Activated naive CD4-positive, alpha-beta T cell treated with anti-CD3 and anti-CD28 coated beads, Interleukin-2, amount 50 U/mL, for 16 hours (primary cell): ENCODE measurements at places on chromosomes 16 and 17.
A peak's percentile ranks its signal among the peaks of the same experiment; 100 is the strongest.

GRCh38 chr17:74842599-74843351, 16.9 kb downstream of the GRIN2C start:
- DNase-seq: no peak

GRCh38 chr17:80969674-80970043, 22.0 kb upstream of the CHMP6 start:
- DNase-seq: no peak

- DNase-seq: no peak
Observed at GRCh38 chr17:50596191-50597037, 35.9 kb downstream of the CACNA1G start.

DNA sequence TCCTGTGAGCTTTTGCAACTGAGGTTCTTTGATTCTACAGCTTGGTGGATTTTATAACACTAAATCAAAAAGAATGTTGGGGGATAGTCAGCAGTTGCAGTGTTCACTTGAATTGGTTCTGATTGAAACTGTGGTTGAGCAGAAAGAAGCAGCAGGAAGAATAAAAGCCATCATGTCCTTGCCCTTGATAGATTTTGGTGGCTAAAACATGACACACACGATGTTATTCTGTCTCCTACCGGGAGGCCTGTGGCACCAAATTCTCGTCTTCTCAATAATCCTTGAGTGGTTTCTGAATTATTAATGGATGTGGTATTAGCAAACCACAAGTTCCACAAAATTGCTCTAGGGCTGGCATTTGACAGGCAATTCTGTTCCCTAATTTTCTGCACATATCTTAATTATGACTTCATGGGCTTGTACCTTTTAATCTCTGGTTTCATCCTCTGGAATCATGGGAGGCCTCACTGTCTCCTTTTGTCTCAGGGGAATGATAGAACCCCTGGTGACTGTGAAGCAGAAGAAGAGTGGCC, 338.2 kb downstream of the SNX29 start:
- no peak for DNase-seq

GRCh38 chr17:64679710-64680216, 17.7 kb upstream of the SMURF2 start:
- DNase-seq: no peak

- no peak for DNase-seq
Observed at GRCh38 chr16:29025735-29026134, 40.9 kb downstream of the LAT start.

GRCh38 chr16:31477220-31478216, 5.4 kb upstream of the SLC5A2 start:
- DNase-seq: peak; percentile 33

GRCh38 chr17:74663561-74663960, 40.0 kb upstream of the CD300E start:
- DNase-seq: no peak

DNA sequence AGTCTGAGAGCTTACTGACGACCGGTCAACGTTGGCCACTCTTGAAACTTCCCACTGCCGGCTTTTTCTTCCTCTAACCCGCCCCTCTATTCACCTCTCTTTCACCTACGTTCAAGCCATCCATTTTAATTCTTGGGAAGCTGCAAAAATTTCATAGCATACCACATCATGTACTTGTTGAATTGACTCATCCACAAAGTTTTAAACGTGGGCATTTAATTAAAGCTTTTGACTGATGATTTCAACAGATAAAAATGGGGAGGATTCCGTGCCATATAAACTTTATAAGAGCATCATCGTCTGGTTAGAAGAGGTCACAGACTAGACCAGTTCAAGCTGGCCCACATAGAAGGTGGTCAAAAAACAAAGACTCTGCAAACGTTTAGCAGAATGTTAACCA, 22.5 kb downstream of the VPS53 start:
- no peak for DNase-seq

DNA sequence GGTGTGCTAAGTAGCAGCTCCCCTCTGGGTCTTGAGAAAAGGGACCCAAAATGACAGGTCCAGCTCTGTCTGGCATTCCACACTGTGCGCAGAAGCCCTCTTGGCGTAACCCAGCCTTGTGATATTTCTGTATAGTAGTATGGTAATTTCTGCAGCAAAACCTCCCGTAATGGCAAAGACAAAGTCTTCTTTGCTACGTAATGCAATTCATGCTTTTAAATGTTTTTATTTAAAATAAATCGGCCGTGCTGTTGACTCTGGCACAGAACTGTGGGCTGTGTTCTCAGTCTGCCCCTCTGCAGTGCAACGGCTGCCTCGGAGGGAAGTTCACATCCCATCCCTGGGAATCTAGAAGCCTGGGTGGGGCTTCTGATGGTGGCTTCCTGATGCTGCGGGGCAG, 75.2 kb downstream of the ASIC2 start:
- DNase-seq: no peak

DNA sequence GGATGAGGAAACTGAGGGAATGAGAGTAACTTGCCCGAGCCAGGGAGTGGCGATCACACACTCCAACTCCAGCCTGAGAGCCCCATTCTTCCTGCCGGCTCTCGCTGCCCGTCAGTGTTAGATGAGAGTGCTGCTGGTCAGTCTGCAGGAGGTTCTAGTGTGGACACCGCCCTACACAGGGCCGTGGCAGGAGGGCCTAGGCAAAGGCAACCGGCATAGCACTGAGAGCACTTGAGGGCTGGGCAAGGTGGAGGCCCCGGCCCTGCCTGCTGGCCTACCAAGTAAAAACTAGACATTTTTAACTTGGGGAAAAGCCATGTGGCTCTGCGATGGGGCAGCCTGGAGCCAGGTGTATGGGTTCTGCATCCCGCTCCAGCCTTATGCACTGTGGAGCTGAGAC, 354.8 kb downstream of the SEC14L1 start:
- DNase-seq: no peak

DNA sequence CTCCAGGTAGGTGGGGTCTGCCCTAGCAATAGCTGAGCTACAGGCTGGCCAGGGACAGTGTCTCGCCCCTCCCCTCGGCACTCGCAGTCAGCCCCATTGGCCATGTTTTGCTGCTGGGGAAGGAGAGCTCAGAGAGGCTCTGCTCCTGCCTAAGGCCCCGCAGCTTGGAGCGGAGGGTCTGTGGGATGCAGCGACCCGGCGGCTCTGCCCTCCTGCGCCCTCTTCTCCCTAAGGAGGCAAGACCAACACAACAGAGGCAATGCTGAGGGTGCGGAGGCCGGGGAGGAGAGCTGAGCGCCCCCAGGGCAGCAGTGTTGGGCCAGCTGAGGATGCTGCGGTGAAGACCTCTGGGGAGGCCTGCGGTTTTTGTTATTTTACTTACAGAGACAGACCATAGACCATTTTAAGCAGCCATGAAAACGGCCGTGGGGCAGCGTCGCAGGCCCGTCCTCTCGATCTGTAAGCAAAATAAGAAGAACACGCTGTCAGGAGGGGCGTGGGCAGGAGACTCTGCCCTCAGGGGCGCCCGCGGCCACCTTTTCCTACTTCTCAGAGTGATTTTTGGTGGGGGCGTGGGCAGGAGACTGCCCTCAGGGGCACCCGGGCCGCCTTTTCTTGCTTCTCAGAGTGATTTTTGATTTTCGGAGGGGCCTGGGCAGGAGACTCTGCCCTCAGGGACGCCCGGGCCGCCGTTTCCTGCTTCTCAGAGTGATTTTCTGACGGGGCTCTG, 31.4 kb upstream of the PABPN1L start:
- DNase-seq: no peak
